ENCODE measurements at places on chromosomes 13 and 19.

DNA sequence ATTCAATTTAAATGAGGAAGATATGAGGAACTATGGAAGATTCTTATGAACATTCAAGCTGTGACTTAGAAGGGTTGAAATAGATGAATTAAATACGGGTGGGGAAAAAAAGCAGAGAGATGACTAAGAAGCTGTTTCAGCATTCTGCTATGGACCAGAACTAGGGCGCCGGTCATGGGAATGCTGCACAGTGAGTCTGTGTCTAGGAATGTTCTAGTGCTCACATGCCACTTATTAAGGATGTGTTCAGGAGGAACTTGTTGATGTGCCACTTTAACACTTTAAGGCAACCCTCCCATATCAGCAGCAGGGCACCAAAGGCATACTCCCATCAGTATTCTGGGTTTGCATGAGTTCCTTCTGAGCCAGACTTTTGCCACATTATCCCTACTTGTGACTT is 152.1 kb downstream of the POSTN start:
- DNase-seq = no peak

GRCh38 chr13:46076827-46077226 is 24.3 kb upstream of the ZC3H13 start:
- no peak for DNase-seq

- DNase-seq = no peak
Observed at GRCh38 chr19:35425682-35426081, 22.4 kb upstream of the FFAR2 start.

DNA sequence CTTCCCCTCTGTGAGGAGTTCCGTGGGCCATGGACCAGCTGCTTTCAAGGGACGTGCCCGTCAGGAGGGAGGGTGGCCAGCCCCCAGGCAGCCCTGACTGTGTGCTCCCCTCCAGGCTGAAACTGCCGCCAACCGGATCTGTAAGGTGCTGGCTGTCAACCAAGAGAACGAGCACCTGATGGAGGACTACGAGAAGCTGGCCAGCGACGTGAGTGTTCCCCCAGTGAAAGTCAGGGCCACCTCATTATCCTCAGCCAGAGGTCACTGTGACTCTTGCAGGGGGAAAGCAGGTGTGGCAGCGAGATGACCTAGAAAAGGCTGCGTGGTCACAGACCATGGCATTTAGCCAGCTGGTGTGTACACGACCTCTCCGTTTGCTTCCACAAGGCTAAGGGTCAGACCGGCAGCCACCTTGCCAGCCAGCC is 29.9 kb downstream of the CAPN12 start:
- no peak for DNase-seq

- no peak for DNase-seq
Observed at GRCh38 chr19:15623711-15624318, 8.8 kb downstream of the CYP4F8 start.

- no peak for DNase-seq
Observed at GRCh38 chr13:89518289-89519077, 1829.0 kb upstream of the MIR17HG start.

DNA sequence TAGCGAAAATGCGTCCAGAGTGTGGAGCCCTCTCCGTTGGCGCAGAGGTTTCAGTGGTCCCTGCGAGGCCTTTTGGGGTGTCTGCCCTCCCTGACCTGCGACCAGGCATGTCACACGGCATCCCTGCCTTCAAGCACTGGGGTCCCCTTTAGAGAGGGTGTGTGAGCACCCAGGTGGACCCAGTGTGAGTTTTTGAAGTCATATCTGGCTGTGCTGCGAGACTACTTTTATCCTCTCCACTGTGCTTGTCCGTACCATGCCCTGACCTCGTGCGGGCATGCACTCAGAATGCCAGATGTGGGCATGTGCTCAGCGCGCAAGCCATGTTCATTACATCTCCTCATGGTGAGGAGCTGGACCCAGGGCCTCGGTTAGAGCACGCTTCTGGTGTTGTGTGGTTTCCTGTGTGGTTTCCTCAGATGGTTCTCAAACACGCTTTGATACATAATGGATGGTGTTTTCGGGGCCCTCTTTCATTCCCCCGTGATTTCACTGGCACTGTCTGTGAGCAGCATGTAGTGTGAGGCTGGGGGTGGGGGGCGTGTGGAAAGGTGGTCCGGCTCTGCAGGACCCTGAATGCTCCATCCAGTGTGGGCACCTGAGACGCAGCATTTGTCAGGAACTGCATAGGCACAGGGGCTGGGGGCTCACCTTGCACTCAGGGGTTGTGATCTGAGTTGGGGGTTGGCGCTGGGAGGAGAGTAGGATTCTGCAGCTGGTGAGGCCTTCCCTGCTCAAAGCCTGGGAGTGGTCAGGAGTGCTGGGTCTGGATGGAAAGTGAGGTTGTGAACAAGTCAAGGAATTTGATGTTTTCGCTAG is 2.3 kb downstream of the TFDP1 start:
- no peak for DNase-seq

GRCh38 chr19:46225558-46226004 is 4.0 kb upstream of the IGFL1 start:
- no peak for DNase-seq

DNA sequence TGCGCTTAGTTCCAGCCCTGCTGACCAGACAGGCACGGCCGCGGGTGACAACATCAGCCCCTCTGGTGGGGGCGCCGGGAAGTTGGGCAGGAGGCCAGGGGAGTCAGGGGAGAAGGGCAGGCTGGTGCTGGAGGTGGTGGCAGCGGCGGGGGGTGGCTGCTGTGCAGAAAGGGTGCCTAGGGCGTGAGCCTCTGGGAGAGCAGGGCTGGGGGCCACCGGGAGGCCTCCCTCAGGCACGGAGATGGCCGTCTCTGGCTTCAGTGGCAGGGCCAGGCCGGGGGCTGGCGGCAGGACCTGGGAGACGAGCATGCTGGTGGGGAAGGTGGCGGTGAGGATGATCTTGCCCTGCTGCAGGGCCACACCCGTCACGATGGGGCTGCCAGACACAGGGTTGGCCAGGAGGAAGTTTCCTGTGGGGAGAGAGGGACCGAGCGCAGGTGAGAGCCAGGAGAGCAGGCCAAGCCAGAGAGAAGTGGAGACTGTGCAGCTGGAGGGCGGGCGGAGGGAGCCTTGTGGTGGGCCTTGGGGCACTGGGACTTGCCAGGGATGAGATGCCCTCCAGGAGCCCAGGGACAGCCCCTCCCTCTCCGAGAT is 3.3 kb downstream of the SIX5 start:
- DNase-seq = no peak
